ENCODE measurements at places on chromosomes 1 and 21.

GRCh38 chr1:202291001-202291400, 50.7 kb downstream of the UBE2T start:
- DNase-seq, result no peak

DNA sequence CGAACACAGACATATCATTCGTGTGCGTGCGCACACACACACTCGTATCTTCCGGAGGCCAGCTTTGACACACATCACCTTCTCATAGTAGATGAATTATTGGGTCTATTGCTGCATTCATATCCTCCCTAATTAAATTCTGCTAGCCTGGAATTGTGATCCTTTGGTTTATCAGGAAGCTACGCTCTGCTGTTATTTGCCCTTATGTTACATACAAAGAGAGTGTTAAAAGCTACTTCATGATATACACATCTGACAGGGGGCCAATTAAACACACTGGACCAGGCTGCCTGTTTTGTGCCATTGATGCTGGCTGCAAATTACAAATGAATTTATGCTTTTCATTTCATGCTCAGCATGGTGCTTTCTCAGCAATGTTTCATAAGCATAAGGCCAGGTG, 252.0 kb downstream of the RHOU start:
- no peak for DNase-seq

DNA sequence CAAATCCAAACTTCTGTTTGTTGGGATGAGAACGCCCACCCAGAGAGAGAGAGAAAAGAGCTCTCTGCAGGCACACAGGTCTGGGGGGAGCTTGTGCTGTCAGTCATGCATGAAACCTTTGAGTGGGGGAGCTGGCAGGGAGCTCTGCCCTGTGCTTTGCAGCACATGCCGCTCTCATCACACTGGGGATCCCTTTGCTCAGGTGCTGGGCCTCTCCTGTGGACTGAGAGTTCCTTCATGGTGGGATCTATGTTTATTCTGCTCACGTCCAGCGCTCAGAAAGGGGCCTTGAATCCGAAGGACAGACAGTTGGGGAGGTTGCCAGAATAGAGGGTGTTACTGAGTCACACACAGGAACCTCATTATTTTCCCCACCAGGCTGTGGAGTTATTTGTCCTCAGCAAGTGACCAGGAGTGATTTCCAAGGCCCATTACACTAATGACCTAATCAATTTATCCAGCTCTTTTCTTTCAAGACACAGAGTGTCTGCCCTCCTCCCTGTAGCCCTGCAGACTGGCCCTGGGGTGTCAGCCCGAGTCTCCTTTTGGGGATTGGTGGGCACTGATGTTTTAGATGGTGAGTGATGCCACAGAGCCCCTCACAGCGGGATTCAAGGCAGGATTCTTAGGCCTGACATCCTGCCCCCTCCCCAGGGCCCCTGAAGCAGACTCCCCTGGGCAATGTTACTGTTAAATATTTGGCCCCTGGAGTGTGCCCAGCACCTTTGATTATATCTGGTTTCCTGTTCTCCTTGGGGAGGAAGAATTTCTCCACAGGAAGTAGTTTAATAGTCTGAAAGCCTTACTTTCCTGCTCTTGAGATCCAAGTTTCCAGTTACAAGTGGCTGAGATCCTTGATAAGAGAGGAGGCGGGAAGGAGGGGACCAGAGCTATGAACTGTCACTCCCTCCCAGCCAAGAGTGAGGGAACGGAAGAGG, 22.3 kb downstream of the MYBPH start:
- DNase-seq, result no peak

- DNase-seq, result no peak
Observed at GRCh38 chr1:184693011-184693410, 61.6 kb downstream of the EDEM3 start.

DNA sequence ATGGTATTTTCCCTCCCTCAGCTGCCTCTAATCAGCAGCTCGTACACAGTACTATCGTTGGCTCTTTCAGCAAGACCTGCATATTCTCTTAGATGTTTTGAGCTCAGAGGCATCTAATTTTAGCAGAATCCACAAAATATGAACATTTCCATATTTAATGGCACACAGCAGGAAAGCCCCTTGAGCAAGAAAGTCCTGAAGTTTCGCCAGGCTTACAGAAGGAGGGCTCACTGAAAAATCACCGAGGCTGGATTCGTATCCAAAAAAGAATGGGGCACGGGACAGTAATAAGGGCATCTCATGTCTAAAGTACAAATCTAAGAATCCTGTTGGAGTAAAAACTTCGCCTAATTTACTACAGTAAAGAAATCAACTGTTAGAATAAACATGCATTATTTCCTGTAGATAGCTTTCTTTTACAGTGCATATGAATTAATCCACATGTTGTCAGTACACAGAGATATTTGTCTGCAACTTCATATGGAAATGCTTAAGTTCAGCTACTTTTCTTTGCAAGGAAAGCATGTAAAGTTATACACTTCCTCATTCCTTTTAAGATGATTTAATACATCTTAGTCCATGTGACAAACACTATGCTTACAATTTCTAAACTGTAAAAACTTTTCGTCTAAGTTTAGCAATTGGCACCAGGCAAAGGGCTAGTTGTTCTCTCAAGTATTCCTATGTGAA, 1205.3 kb upstream of the ADGRL4 start:
- DNase-seq, result no peak

DNA sequence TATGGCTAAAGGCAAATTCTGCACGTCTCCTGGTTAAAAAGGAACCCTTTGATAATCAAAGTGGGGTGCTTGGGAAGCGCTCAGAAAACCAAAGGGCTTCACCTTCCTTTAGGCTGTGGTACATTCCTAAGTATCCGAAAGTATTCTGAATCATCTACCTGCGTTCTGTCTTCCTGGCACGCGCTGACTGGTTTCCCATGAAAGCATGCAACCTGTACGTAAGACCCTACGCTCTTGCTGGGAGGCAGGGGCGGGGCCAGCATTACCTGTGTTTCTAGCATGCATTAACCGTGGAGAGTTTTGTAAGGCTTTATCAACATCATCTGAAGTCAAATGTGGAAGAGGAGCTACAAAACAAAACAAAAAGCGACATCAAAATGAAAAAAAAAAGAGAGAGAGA, 96.0 kb downstream of the ERG start:
- DNase-seq, result no peak

- no peak for DNase-seq
Observed at GRCh38 chr21:33073636-33074035, 3.7 kb downstream of the OLIG1 start.

DNA sequence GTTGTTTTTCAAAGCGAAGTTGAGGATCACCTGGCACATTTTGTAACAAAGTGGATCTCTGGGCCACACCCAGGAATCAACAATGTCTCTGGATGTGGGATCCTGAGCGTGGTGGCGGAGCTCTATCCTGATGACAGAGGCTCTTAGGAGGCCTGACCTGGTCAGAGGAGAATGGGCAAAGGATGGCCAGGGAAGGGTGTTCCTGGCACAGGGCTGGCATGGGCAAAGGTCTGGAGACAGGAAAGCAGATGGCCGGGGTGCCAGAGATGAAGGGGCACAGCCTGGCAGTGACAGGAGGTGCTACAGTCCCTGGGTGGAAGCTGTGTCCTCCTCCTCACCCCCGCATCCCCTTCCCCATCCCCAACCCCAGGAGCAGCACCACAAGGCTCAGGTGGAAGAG, 20.0 kb upstream of the MFN2 start:
- DNase-seq, result no peak

DNA sequence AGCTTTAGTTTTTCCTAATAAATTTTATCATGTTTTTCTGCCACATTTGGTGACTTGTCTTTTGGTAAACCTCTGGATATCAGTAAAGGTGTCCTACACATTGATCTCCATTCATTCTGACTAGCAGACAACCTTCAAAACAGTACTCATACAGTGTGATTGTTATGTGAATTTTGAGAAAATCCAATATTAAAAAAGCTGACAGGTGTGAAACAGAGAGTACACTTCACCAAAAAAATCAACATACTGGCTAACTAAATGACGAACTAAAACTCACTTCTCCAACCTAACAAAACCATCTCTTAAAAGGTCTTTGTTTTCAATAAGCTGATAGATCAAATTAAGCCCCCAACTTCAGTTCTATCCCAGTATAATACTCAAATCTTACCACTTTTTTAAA, 1.5 kb downstream of the FRRS1 start:
- DNase-seq, result no peak

DNA sequence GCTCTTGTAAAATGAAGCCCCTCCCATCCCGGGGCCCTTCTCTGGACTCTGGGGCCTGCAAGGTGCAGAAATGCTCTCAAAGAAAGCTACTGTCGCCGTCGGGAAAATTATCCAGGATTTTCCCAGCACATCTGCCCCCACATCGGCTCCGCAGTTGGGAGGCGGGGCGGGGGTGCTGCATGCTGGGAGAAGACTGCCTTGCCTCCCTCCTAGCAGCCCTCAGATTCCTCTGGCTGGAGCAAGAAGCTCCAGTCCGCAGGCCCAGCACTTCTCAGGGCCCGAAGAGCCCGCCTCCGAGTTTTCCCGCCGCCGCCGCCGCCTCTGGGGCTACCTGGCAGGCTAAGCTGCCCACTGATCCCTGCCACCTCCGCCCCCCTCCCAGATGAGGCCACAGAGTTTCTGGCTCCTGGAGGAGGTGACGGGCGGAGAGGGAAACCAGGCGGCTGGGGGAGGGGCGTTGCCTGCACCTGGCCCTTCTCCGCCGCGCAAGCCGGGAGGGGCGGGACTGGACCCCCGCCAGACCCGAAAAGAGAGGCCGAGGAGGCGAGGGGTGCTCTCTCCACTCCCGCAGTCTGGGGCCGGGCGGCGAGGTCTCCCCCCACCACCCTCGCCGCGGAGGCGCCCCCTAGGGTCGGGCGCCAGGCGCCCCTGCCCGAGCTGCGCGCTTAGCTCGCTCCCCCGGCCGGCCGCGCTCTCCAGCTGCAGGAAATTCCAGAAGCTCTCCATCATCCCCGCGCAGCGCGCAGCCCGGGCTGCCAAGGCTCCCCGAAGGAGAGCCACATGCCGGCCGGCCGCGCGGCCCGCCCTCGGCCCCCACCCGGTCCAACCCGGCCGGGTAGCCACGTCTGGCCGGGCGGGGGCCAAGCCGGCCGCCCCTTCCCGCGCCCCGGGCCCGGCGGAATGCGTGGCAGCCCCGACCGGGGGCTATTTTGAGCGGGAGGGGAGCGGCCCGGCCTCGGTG, 28.8 kb downstream of the AHDC1 start:
- DNase-seq, result no peak

GRCh38 chr1:204171751-204172178, 5.6 kb upstream of the REN start:
- no peak for DNase-seq

GRCh38 chr1:25615563-25616094, 962 bp upstream of the MAN1C1 start:
- no peak for DNase-seq

GRCh38 chr21:34808569-34809204, 139.9 kb downstream of the CLIC6 start:
- DNase-seq, result peak; percentile 8

- no peak for DNase-seq
Observed at GRCh38 chr1:1377540-1378205, 2.7 kb upstream of the AURKAIP1 start.

GRCh38 chr1:20950679-20951078, 163.6 kb upstream of the HP1BP3 start:
- DNase-seq, result no peak

DNA sequence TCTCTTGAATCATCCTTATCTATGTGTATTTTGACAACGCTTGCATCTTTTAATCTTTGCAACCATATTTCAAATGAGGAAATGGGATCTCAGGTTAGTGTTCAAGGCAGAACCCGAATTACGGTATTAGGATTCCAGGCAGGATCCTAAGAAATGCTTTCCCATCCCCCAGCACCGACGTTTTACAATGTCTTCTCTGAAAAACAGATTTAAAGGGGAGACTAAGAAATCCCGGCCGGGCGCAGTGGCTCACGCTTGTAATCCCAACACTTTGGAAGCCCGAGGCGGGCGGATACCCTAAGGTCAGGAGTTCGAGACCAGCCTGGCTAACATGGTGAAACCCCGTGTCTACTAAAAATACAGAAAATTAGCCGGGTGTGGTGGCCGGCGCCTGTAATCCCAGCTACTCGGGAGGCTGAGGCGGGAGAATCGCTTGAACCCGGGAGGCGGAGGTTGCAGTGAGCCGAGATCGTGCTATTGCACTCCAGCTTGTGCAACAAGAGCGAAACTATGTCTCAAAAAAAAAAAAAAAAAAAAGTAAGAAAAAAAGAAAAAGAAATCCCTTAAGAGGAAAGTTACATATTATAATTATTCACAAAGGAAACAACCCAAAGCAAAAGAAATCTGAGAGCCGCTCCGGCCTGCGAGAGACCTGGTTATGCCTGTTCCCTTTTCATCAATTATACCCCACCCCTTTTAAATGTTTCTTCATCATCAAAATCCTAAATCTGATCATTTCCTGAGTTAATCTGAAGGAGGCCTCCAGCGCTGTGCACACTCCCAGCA, 801 bp upstream of the GORAB start:
- no peak for DNase-seq

DNA sequence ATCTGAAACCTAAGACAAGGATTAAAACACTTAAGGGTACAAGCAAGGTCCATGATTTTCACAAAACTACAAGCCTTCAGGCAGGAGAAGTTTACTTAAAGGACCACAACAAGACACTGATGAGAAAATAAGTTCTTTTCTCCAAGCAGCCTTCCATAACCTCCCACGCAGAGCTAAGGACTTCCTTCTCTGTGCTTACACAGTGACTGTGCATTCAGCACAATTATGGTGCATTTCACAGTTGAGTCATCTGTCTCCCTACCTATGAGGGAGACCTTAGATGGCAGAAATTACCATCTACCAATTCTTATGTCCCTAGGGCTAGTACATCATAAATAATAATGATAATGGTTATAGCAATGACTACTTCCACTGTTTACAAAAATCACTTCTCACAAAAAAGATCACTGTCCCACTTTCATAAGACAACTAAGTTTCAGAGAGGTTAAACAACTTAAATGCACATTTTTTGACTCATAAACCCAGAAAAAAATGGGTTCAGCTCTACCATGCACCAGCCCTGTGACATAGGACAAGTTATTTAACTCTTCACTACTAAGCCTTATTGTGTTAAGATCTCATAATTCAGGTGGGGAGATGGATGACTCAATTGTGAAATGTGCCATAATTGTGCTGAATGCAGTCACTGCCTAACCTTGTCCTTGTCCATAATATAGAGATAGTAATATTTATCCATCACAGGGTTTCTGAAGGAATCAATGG, 45.3 kb downstream of the TARBP1 start:
- no peak for DNase-seq

GRCh38 chr21:33339918-33340317, 15.1 kb downstream of the IFNAR1 start:
- DNase-seq, result no peak

DNA sequence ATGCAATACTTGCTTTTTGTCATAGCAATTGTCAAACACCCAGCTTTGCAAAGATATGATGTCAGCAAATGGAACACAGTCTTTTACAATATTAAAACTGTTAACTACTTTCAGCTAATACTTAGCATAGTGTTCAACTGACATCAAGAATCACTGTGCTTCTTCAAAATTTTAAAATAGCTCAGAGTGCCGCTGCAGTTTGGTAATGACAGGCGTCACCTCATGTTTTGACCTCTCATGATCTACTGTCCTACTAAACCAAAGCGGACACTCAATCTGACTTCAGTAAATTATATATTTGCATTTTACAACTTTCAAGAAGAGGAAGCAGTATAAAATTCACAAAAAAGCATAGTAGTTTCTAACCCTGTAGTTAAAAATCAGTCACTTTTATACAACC, 2.0 kb downstream of the FMO1 start:
- DNase-seq, result peak; percentile 17
